ENCODE measurements at places on chromosomes 5 and 9.

DNA sequence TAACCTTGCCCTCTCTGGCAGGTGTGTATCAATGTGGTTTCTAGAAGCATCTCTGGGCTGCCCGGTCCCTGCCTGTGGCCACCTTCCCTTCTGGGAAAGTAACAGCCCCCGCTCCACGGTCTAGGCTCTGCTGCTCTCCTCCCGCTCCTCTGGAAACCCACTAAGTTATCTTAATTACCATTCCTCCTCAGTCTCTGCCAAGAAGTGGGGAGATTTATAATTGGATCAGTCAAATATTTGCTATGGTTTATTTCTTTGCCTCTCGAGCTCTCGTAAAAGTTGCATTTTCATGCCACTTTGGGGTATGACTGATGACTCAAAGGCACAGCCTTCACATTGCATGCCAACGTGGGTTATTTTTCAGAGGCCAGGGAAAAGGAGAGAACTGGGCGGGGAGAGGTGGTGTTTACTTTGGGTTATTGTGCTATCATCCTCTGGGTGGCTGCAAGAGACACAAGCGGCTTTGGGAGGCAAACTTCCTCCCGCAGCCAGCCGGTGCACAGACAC is 205.3 kb upstream of the WWC1 start:
- no peak for DNase-seq

- DNase-seq: no peak
These were observed at the start of gene IFNK for GRCh38 chr9:27524236-27524635. TSS of gene IFNK (plus strand) at chr9:27524290. CDS start at chr9:27524337, 47 bp downstream.

DNA sequence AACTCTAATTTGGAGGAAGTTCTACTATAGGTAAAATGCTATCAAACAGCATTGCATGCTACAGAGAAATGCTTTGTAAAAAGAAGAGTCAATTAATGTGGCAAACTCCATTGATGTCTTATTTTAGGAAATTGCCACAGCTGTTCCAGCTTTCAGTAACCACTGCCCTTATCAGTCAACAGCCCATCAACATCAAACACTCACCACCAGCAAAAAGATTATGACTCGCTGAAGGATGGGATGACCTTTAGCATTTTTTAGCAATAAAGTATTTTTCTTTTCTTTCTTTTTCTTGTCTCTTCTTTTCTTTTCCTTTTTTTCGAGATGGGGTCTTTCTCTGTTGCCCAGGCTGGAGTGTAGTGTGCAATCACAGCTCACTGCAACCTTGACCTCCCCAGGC is 26.0 kb downstream of the CRHBP start:
- no peak for DNase-seq

GRCh38 chr5:164909673-164910072 is 1404.3 kb downstream of the MAT2B start:
- no peak for DNase-seq

DNA sequence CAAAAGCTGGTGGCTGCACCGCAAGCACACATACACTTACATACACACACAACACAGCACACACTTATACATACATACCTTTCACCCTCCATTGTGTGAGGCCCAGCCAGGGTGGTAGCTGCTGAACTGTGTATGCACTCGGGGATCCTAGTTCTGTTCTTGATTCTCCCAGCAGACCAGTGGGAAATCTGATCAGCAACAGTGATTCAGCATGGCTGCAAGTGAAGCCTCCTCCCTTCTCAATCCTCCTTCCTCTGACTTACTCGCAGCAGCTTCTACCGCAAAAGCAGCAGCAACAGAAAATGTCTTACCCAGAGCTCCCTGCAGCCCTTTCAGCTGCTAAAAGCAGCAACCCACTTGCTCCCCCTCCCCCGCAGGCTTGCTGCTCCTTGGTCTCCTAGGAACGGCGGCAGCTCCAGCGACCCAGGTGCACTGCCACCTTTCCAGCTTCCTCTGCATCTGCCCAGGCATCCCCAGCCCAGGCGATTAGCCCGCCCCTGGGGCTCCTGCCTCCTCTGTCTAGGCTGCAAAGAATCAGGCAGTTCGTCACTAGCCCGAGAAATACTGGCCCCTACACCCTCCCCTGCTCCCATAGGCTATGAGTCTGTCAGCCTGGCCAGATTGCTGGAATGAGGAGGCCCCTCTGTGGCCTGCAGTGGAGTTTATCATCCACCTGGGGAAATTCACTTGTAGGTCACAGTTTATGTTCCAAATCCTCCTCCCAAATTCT is at the start of gene KLHL3:
Gene KLHL3 (minus strand): TSS at position 535 of the 730 bp plus-strand sequence. CDS start 443 bp downstream, at position 92.
- no peak for DNase-seq

- no peak for DNase-seq
These were observed 34.8 kb upstream of the IL31RA start for GRCh38 chr5:55816342-55816741.

GRCh38 chr9:115212832-115213231 is 94.9 kb upstream of the TNC start:
- no peak for DNase-seq

DNA sequence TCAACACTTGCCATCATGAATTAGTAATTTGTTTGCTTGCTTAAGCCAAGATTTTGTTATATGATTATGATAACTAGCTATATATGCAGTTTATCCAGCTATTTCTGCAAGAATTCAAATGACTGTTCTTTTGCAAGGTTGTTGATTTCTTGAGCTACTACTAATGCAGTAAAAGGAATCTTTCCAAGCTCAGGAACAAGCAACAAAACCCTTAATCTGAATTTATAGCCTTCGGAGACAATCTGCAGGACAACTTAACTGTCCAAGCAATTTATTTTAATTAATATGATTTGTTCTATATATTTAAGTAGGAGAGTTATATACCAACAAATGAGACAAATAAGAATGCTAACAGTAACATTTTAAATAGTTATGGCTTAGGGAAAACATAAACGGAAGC is 426.8 kb upstream of the POU5F2 start:
- no peak for DNase-seq

DNA sequence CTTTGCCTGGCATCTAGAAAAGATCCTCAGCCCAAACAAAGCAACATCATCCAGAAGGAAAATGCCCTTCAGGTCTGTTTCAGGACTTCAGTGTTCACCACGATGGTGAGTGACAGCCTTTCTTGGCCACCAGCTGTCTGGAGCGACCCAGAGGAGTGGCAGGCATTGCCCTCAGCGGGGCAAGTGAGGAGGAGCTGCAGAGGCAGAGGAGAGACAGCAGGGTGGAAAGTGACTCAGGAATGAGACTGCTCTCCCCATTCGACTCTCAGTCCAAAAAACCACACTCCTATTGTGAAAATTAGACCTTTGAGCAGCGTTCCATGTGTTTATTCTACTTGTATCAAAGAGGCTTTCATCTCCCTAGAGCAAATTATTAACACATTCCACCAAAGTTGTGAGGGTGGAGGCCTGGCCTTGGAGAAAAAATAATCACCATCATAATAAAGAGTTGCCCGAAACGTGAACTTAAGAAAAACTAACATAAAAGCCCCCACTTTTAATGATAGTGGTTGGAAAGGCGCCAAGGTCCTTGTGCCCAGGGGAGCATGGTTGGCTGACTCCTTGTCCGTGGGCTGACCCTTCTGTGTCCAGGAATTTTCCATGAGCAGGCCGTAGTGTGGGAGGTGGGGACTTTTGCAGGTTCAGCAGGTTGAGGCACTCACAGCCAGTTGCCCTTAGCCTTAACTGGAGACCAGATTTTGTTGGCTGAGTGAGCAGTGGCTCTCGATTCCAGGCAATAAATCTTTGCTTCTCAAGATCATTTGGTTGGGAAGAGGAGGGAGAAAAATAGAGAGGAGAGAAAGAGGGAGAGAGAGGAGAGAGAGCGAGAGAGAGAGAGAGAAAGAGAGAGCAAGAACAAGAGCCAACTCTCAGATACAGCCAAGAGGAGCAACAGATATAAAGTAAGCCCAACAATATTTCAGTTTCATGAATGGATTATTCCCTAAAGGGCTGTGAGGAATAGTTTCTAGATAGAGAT is 125.9 kb upstream of the ANKRD55 start:
- no peak for DNase-seq

- DNase-seq: no peak
These were observed 623.1 kb downstream of the BNC2 start for GRCh38 chr9:16247188-16247875.

GRCh38 chr5:15106530-15107283 is 235.1 kb upstream of the ANKH start:
- DNase-seq: no peak

GRCh38 chr5:67459253-67459652 is 262.7 kb upstream of the CD180 start:
- no peak for DNase-seq
